Activated T-helper 1 cell treated with anti-CD3 and anti-CD28 coated beads, Interleukin-12 subunit alpha, Interleukin-12 subunit beta, Interleukin-2, Interleukin-4 antibody, amounts not matched to agents 30 ng/mL and 10 ng/mL and 1 ng/mL, durations not matched to agents 14 hours and 24 hours and 36 hours (primary cell): ENCODE measurements at places on chromosomes 4 and X.

DNA sequence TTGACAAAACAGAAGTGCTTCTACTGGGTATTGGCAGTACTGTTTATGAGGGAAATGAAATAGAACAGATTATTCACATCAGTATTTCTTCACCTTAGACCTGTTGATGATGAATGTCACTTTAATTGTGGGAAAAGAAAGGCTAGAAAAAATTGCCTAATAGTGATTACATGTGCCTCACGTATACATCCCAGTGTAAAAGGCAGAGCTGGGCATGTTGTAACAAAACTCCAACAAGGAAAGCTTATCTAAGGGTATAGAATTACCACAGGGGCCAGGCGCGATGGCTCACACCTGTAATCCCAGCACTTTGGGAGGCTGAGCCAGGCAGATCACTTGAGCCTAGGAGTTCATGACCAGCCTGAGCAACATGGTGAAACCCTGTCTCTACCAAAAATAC, 4.2 kb downstream of the PGM2 start:
- DNase-seq: no peak

GRCh38 chrX:66489339-66489738, 149.5 kb downstream of the EDA2R start:
- no peak for DNase-seq

DNA sequence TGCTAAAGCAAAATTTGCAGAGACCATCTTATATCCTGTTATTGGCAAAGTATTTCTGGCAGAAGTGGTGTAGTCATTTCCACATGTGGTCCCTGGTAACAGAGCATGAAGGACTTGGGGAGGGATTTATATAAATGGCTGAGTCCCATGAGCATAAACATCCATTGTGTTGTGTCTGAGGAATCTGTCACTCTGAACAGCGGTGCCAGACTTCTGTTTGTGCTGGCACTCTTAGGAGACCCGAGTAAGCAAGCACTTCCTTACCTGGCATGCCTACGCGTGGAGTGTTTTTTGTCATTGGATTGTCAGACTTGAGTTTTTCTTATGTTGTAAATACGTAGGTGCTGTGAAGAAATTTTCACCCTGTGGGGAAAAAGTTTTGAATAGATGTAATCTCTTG, 285.9 kb downstream of the ARHGAP10 start:
- no peak for DNase-seq

GRCh38 chr4:110002326-110002725, 89.6 kb downstream of the EGF start:
- DNase-seq: no peak
